ENCODE measurements at places on chromosomes 5 and 9. TPM values are rescaled to one million over a fixed set of nuclear protein-coding genes. Genes with fewer than 3 reads are reported as not detected.

The CORO2A gene
- total RNA-seq: 5.1 TPM

The SHISAL2B gene
- not detected for total RNA-seq

The FOXD4L6 gene
- 0.09 TPM for total RNA-seq

The NUTM2G gene
- total RNA-seq: not detected

The SUSD3 gene
- 43.8 TPM for total RNA-seq

The SLC25A2 gene
- 0.09 TPM for total RNA-seq

The SYNPO gene
- 1.5 TPM for total RNA-seq

The PDLIM4 gene
- 10.0 TPM for total RNA-seq

The C9orf50 gene
- 0.05 TPM for total RNA-seq

The PCDHGC4 gene
- 0.19 TPM for total RNA-seq

The BSPRY gene
- 2.3 TPM for total RNA-seq

The DDX4 gene
- total RNA-seq: 0.57 TPM

The EIF4E1B gene
- 0.05 TPM for total RNA-seq

The ACTBL2 gene
- not detected for total RNA-seq

The IFNA2 gene
- not detected for total RNA-seq

The CMBL gene
- total RNA-seq: 1.9 TPM

Measured in thymus (tissue), 14 donors.